ENCODE measurements at places on chromosomes 12 and 14. TPM values are rescaled to one million over a fixed set of nuclear protein-coding genes. Genes with fewer than 3 reads are reported as not detected.

The PXMP2 gene
- total RNA-seq, result 30.8 TPM

The KRT8 gene
- 4,836 TPM for total RNA-seq

The TNFAIP2 gene
- 262 TPM for total RNA-seq

The IAPP gene
- total RNA-seq, result not detected

The TMTC1 gene
- 0.05 TPM for total RNA-seq

The ADAM20 gene
- total RNA-seq, result not detected

Measured in A549 treated with Mapracorat at 1 μM for 4 hours (cell line).